ENCODE measurements at places on chromosomes 12 and 14. TPM values are rescaled to one million over a fixed set of nuclear protein-coding genes. Genes with fewer than 3 reads are reported as not detected.

The LHX5 gene
- polyA plus RNA-seq: not detected

The LRRC10 gene
- polyA plus RNA-seq: not detected

The PROX2 gene
- 0.06 TPM for polyA plus RNA-seq

The DUSP16 gene
- polyA plus RNA-seq: 7.8 TPM

The FAM181A gene
- polyA plus RNA-seq: not detected

The VRTN gene
- polyA plus RNA-seq: not detected

The DPPA3 gene
- polyA plus RNA-seq: not detected

The SYT1 gene
- 0.54 TPM for polyA plus RNA-seq

The GALNT4 gene
- 2.7 TPM for polyA plus RNA-seq

The OASL gene
- polyA plus RNA-seq: 4.5 TPM

The ACYP1 gene
- polyA plus RNA-seq: 2.1 TPM

The MYF6 gene
- polyA plus RNA-seq: 0.05 TPM

The CDKN3 gene
- polyA plus RNA-seq: 1.5 TPM

The COX8C gene
- not detected for polyA plus RNA-seq

The ADAMTS20 gene
- polyA plus RNA-seq: not detected

The KRT71 gene
- not detected for polyA plus RNA-seq

The EIF2B2 gene
- polyA plus RNA-seq: 23.6 TPM
